ENCODE measurements at places on chromosomes 7 and 10.

DNA sequence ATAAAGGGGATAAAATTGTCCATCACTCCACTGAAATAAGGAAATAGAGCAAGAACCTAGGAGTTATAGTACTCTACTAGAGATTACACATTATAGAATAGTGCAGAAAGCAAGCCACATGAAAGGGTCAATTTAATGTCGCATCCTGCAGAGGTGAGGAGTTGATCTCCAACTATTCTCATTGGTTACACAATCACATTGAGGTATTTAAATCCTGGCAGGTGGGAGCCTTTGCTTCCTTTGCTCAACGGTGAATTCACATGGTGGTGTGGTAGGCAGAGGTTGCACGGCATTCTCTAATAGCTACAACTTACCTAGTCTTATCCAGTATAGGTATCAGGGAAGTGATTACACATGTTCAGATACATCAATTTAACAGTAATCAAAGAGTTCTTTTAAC is 198.4 kb upstream of the TCF7L2 start:
- DNase-seq = no peak

DNA sequence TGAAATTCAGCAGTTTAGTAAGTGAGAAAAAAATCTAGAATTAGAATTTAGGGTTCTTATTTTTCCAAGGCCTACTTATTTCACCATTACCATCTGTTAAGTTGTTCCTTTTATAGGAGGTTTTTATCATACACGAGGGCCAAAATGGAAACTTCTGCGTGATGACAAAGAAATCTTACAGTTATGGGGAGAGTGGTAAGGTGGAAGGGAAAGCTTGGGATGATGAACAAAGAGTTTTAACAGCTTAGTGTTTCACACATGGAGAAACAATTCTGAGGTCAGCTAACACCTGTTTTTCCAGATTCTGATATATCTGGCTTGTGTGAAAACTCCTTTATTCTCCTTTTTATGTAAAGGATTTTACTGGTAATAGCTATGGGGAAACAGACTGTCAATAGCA is 49.8 kb upstream of the SEMA3C start:
- no peak for DNase-seq

- no peak for DNase-seq
Measured at GRCh38 chr7:151438864-151439601, 908 bp downstream of the CRYGN start.

DNA sequence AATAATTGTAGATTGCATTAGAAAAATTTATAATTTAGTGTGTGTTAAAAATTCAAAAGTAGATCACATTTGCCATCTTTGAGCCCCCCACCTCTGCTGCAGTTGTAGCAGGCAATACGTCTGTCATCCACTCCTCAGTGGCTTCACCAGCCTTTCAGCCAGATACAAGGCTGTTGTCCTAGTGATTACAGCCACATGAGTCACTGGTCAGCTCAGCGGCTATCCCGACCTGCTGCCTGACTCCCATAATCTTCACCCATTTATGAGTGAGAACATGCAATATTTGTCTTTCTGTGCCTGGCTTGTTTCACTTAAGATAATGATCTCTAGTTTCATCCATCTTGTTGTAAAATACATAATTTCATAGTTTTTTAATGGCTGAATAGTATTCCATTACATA is 9.2 kb downstream of the OR2A5 start:
- peak; percentile 29 for DNase-seq
